Breast epithelium (tissue), 4 donors: ENCODE measurements at places on chromosomes 1 and 21. TPM values are rescaled to one million over a fixed set of nuclear protein-coding genes. Genes with fewer than 3 reads are reported as not detected.

Gene TRIM45
- 8.2 TPM for total RNA-seq

Gene CENPF
- 1.3 TPM for total RNA-seq

GRCh38 chr1:224500796-224501195 lies 66.2 kb upstream of the WDR26 start:
- DNase-seq = no peak

DNA sequence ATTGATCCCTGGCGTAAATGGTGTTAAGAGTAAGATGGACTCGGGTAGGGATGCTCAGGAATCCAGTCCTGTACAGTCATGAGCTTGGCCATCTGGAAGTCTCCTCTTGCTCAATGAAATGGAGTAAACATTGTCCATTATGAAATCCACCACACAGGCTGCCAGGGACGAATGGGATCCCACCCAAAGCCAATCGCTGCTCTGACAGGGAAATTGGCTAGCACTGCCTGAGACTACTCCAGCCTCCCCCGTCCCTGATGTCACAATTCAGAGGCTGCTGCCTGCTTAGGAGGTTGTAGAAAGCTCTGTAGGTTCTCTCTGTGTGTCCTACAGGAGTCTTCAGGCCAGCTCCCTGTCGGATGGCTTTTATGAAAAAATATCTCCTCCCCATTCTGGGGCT lies at the start of gene HSD11B1:
TSS of gene HSD11B1 (plus strand) at position 263 of the 400 bp plus-strand sequence. CDS start at position 360, 97 bp downstream.
- DNase-seq = peak; percentile 53

DNA sequence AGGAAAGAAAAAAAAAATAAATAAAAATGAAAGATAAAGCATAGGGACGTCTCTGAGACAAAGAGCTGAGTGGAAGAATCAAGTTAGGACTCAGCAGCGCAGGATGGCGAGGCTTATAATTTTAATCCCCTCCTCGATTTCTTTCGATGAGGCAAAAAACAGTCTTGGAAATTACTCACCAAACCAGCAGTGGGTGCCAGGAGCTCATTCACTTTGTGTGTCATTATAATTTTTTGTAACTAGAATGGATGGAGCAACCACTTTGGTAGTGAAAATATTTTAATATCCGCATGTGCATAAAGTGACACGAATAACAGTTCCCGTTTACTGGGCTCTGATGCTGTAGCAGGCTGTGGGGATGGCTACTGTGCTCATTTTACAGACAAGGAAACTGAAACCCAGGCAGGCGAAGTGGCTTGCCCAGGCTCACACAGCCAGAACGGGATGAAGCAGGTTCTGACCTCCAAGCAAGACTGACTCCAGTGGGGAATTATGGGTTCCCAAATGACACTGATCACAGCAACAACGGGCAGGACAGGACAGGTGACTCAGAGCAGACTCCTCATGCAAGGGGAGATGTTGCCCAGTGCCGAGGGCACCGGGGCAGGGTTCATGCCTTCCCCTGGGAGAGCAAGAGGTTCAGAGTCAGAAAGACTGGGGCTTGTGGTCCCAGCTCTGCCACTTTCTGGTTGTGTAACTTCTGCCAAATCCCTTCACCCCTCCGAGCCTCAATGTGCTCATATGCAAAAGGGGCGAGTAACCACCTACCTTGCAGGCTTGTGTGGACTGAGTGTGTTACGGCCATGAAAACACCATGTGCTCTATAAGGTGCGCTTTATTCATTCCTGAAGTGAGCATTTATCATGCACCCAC lies 63.6 kb downstream of the RUNX3 start:
- DNase-seq = no peak
